ENCODE measurements at places on chromosomes 5 and 9.

GRCh38 chr5:172700365-172701290 lies 59.6 kb downstream of the NEURL1B start:
- no peak for DNase-seq

DNA sequence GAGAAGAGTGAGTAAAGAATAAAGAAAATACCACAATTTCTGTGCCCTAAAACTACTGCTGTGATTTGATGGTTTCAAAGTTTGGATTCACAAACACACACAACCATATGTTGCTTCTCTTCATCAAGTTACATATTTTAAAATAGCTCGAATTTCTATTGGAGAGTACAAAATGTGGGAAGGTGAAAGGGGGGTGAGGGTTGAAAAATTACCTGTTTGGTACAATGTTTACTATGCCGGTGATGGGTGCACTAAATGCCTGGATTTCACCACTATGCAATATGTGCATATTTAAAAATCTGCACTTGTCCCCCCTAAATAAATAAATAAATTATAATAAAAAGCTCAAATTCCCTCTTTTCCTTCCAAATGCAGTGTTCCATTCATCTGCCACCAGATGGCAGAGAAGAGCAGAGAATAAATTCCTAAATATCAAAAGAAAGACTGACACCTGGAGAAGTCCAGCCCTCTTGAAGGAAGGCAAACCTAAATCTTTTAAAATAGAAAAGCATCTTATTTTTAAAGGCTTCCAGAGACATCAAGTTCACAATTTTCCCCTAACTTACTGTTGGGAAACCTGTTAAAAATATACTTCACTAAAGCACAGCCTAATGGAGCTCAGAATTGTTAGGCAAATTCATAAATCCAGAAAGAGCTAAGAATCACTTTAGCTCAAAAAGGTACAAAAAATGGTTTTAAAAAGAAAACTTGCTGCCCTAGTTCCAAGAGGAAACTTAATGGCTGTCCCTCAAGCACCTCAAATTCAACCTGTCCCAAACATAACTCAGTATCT lies 24.8 kb upstream of the HNRNPA0 start:
- DNase-seq = no peak

DNA sequence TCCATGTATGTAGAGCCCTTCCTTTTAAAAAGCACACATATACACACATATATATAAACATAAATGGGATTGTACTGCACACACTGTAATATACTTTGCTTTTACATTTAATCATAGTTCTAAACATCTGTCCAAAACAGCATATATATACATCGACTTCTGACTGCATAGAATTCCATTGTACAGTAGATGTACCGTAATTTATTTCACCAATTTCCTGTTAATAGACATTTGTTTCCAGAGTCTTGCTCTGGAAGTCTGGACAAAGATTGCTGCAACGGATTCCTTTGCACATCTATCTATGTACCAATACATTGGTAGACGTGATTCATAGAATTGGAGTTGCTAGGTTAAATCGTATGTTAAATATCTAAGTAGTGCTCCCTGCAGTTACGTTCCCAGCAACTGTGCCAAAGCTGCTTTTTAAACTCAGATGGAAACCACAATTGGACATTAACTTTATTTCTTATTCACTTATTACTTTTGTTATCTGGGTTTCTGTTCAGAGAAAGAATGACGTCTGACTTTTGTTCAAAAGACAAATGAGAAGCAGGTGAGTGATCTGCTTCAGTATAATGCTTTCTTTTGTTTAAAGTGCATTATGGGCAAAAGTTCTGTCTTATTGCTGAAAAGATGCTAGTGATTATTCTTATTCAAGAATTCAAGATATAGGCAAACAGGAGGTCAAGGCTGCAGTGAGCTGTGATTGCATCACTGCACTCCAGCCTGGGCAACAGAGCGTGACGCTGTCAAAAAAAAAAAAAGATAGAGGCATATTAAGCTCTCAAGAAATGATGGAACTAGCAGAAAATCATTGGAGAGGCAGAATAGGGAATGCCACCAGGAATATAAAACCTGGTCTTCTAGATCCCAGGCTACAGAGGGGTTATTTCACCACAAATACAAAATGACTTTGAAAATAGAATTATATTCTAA lies 138.2 kb downstream of the FGF1 start:
- DNase-seq = no peak

GRCh38 chr5:127650649-127651048 lies 1.8 kb downstream of the CTXN3 start:
- DNase-seq = no peak

DNA sequence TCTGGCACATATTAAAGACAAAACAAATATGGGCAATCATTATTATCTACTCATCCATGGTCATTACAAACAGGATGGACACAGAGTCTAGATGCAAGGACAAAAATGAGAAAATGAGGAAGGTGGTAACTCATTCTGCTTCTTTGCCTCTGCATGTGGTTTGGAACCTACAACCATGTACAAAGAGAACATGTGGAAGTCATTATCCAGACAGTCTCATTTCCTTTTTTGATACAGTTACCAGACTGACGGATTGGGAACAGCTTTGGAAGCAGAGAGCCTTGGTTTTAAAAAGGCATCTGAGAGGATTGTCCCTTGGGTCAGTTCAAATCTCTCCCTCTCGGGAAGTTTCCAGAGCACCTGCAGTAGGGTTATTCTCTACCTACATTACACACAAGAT lies 433.4 kb upstream of the TNC start:
- no peak for DNase-seq

DNA sequence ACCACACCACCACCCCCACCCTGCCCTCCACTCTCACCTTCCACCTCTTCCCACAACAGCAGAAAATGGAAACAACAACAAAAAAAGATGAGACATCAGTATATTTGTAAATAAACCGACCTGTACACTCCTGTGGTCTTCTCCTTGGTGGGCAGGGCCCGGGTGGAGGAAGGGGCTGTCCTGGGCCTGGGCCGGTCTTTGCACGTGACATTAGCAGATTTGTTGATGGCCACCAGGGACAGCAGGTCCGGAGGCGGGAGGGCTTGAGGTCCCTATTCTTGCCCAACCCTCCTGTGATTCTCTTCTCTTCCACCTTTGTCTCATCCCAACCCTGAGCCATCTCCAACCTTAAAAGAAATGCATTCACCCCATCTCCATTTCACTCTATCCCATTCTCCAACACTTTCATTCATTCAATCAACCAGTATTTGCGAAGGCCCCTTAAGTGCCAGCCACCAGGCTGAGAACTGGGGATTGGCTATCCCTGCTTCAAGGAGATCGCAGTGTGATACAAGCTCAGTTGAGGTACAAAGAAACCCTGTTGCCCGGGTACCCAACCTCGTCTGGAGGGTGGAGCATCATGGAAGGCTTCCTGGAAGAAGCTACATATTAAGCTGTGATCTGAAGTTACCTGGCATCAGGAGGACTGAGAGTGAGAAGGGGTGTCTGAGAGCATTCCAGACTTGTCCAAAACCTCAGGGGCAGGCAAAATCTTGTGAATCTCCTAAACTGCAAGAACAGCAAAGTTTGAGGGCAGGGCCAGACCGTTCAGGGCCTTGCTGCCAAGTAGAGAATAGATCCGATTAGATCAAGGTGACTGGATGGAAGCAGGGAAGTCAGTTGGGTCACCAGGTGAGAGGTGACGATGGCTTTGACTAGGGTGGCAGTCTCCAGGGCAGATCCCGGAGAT lies 87.4 kb downstream of the LMX1B start:
- DNase-seq = no peak

Data from iPS DF 6.9 (cell line).